Brain microvascular endothelial cell (primary cell): ENCODE measurements at places on chromosomes 4 and X.

DNA sequence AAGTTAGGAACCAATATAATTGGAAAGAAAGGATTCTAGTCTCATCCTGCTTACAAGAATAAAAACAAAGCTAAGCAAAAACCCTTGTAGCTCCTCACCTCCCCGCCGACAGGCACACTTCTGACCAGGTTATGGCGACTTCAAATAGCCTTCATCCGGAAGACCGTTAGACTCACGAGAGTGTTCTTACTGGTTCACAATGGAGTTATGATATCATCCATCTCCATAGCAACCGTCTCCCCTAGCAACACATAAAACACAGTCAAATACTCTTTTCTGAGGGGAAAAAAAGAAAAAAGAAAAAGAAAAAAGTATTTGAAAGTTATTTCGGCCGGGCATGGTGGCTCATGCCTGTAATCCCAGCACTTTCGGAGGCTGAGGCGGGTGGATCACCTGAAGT is at the start of gene IL13RA2:
Gene IL13RA2, minus strand, starts transcription at position 162 of the 400 bp plus-strand sequence. CDS start 347 bp downstream, outside the sequence.
- peak; percentile 7 for DNase-seq

GRCh38 chr4:34417160-34417559 is 1827.2 kb downstream of the ARAP2 start:
- DNase-seq, result no peak

- no peak for DNase-seq
Measured at GRCh38 chr4:110472583-110473329, 3.2 kb upstream of the ENPEP start.

DNA sequence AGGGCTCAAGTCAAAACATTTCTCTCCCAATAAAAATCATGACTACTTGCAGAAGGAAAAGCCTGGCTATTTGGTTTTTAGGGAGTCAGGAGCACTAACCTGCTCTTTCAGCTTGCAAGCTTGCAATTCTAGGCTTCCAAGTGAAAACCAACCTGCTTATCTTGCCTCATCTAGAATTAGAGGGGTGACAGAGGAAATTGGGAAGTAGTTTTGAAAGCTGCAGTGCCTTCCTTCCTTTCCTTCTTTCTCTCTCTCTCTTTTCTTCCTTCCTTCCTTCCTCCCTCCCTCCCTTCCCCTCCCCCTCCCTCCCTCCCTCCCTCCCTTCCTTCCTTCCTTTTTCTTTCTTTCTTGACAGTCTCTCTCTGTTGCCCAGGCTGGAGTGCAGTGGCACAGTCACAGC is 417.5 kb downstream of the KCNIP4 start:
- DNase-seq, result no peak

DNA sequence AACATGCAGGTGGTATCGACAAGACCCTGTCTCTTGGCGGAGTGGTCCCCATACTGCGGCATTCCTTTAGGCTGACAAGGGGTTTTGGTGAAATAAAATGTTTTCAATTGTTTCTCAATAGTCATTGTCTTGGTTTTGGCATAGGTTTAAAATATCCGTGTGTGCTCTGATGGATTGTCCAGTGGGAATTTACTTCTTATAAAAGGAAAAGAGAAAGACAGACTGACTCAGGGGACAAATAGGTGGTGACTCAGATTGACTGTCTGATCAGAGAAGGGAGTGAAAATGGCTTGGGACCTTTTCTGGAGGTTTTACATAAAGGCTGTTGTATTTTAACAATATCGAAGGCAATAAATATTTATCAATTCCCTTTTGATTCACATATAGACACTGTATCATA is 129.8 kb downstream of the SORBS2 start:
- peak; percentile 78 for DNase-seq

GRCh38 chrX:150759568-150760416 is 66.6 kb downstream of the MTMR1 start:
- no peak for DNase-seq

DNA sequence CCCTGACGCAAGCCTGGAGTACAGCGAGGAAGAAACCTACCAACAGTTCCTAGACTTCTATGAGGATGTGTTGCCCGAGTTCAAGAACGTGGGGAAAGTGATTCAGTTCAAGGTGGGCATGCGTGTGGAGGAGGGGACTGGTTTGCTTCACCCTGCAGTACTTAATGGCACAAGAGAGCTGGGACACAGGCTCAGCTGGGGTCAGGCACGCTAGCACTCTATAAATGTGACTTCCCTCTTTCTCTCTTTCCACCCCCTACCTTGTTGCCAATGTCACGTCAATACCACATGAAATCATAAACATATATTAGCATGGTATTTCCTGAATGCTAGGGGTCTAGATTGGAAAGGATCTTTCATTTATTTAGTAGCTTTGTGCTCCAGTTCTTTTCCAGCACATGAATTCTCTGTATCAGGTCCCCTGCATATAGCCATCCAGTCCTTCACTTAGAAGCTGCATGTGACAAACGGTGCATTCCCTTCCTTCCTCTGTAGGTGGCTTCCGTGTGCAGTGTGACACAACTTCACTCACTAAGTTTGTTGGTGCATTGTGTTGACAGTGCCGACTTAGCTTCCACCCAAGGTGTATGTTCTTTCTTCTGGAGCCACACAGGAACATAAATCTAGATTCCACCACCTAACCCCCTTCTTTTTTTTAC is 25.6 kb downstream of the ZRSR2 start:
- DNase-seq, result no peak

DNA sequence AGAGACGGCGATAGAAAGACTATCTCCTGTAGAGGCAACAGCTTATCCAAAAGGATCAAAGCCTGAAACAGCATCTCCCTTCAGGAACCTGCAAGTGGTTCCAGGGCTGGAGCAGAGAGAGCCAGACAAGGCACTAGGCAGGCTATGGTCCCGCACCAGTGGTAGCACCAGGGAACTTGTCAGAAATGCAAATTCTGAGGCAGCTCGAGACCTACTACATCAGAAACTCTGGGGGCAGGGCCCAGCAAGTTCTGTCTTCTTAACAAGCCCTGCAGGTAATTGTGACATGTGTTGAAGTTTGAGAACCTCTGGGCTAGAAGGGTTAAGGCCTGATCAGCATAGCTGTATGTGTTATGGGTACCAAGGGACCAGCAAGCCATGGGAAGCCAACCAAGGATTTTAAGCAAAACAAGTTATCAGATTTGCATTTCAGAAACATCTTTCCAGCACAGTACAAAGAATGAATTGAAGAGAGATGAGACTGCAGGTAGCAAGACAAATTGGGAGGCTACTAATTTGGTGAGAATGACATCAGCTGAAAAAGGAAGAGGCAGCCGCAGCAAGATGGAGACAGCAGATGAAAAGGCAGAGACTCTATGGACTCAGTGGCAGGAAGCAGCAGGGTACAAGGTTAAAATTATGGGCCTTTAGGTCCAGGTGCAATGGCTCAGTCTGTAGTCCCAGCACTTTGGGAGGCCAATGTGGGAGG is 139.7 kb downstream of the TSPAN5 start:
- no peak for DNase-seq

- peak; percentile 40 for DNase-seq
Measured at GRCh38 chr4:93791570-93792195, 36.9 kb upstream of the ATOH1 start.

- DNase-seq, result no peak
Measured at GRCh38 chr4:118307643-118308042, 45.2 kb downstream of the PRSS12 start.

DNA sequence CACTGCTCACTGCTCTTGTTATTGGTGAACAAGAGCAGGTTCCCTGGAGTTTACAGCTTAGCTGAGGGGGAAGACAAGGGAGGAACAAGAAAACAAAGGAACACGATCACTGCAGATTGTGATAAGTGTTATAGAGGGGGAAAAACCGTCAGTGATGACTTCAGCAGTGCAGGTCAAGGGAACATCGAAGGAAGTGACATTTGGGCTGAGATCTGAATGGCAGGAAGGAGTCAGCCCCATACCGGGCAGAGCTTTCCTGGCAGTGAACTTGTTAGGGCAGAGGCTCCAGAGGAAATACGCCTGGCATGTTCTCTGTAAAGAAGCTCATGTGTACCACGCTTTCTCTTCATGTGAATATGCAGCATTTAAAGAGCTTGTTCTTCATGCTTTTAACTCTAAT is 78.1 kb downstream of the LDB2 start:
- DNase-seq, result no peak

GRCh38 chr4:94244829-94245185 is 37.1 kb downstream of the SMARCAD1 start:
- DNase-seq, result no peak

DNA sequence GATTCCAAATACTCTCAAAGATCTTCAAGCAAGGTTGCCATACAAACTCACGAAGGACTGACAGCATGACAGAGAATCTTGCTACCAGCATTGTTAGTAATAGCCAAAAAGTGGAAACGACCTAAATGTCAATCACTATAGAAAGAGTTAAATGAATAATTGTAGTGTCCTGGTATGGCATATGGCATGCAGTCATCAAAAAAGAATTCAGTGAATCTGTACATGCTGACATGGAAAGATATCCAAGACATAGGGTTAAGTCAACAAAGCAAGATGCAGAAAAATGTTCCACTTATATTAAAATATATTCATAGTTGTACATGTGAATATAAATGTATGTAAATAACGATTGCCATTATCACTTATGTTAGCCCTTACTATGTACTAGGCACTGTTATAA is 37.6 kb downstream of the SRPX2 start:
- DNase-seq, result no peak

DNA sequence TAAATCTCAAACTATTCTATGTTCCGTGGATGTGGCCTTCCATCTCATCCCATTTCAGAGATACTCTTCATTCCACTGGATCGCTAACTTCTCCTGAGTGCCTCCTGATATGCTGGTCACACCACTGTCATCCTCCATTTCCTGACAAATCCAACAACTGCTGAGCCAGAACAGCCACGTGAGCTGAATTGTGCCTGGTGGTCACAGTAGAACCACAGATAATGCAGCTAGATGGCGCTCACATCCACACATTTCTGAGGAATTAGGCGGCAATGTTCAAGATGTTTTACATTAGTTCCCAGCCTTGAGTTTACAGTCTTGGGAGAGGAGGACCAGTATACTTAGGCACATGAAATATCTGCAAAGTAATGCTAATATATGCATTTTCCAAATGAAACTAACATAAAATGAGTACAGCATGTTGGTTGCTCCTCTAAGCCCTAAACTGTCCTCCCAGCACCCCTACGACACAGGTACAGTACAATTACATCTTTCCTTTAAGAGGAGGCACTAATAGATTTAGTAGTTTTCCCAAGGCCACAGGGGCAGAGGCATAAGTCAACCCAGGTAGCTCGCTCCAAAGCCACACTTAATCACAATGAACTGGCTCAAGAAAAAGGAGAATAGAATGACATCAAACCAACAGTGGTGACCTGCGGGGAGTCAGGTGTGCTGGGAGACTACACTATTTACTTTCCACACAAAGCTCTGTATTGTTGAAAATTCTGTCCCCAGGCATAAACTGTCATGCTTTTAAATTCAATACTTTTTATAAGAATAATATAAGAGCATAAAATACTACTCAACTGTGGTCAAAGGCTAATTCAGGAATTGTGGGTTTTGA is 134.2 kb downstream of the CHIC2 start:
- peak; percentile 88 for DNase-seq
